ENCODE measurements at places on chromosomes 6 and 20.
A peak's percentile ranks its signal among the peaks of the same experiment; 100 is the strongest.

DNA sequence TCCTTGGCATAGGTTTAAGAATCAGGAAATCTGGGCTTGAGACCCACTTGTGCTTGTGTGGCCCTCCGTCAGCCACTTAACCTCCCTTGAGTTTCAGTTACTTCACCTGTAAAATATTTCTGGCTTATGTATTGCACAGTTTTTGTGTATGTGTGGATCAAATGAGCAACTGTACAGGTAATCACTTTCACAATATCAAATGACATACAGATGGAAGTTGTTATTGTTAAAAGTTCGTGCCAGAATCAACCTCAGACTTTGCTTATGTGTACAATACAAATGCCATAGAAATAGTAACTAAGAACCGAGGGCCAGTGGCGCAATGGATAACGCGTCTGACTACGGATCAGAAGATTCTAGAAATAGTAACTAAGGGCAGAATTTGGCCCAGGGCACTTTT is 65.6 kb upstream of the KIF13A start:
- no peak for DNase-seq

DNA sequence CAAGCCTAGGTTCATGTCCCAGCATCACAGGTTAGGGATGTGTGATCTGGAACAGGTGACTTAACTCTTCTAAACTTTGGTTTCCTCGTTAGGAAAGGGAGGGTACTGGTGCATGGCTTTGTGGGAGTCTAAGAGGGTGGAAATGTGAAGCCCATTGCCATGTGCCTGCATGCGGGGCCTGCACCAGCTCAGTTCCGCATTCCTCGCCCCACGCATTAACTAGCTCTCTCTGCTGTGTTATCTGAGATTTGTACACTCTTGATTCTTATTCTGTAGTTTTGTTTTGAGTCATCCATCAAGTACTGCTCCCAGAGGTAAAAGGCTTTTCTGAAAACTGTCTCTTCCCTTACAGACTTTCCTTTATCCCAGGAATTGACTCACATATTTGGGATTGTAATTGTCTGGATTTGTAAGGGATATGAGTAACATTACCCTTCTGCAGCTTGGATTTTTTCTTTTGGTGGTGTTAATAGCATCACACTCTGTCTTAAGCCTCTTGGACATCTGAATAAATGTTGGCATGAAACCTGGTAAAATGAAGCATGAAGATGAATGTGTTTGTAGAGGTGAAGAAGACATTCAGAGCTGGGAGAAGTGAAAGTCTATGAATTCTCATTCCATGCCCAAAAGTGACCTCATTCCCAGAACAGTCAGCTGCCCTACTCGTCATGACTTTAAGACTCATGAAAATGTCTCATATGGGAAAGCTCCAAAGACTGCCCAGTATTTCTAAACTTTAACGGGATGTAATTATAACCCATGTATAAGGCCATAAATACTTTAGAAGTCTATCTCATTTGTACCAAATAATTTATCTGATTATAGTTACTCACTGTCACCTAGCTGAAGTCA is 357.3 kb downstream of the FOXA2 start:
- no peak for DNase-seq

DNA sequence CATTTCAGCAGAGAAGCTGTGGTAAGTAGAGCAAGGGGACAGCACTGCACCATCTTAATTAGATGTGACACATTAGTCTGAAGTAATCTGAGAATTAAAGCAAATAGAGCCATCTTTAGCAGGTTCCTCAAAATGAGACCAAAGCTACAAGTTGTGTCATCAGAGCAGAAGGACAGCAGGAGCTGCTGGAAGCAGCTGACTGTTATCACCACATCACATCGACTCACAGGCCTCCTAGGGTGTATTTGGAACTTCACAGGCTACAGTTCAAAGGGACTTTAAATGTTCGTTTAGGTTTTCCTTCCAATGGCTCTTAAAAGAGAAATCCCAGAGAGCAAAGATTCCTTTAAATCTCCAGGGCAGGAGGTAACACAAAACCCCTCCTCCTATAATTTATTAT is 69.5 kb downstream of the LCA5 start:
- no peak for DNase-seq

DNA sequence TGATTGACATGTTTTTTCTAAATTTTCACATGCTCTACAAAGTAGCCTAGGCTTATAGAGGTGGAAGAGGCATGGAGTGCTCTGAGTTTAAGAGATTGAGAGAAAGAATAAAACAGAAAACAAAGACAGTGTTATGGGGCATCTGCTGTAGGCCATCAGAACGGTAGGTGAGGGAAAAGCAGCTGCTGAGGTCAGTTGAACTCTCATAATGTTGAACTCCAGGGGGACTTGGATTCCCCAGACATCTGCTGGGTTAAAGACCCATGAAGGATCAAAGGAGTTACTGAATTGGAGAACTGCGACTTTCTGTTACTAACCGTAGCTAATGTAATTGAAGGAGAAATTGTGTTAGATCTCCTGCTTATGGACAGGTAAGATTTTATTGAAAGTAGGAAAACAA is 333.9 kb downstream of the TFAP2B start:
- DNase-seq, result no peak

DNA sequence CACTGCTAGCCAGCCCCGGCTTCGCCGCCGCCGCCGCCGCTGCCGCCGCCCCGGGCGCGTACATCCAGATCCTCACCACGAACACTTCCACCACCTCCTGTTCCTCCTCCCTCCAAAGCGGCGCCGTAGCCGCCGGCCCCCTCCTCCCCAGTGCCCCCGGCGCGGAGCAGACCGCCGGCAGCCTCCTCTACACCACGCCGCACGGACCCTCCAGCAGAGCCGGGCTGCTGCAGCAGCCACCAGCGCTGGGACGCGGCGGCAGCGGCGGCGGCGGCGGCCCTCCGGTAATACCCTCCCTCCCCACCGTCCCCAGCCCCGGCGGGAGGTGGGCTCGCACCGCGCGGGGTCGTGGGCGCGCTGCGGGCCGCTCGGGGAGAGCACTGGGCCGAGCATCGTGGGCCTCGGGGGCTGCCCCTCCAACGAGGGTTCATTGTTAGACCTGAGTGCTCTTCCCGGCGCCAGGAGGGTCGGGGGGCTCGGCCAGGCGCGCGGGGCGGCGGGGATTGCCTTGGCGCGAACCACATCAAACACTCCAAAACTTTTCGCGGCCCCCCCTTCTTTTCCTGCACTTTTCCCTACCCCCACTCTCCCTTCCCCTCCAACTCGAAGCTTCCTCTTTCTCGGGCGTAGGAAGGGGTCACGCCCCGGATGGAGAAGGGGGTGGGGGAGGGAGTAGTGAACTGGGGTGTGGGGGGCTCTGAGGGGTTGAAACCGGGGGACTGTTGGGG is 827 bp downstream of the E2F3 start:
- DNase-seq, result peak; percentile 12

- DNase-seq, result no peak
These were observed 88.0 kb upstream of the MANEA start for GRCh38 chr6:95489185-95489863.

GRCh38 chr6:29439006-29439405 is at the start of gene OR10C1:
TSS of gene OR10C1 (plus strand) at chr6:29439306. CDS start at chr6:29440016, 710 bp downstream.
- no peak for DNase-seq

DNA sequence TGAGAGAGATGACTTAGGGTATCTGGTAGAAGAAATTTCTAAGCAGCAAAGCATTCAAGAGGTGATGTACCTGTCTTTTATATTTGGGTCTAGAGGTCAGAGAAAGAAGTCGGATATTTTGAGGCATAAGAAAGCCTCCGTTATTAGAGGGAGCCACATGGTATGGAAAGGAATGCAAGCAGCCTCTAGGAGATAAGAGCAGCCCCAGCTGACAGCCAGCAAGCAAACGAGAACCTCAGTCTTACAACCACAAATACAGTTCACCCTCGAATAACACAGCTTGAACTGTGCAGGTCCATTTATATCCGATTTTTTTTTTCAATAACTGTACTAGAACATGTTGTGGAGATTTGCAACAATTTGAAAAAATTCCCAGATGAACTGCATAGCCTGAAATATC is 190.7 kb upstream of the VGLL2 start:
- DNase-seq, result no peak

GRCh38 chr6:14743474-14744211 is 502.2 kb upstream of the JARID2 start:
- DNase-seq, result peak; percentile 81

GRCh38 chr6:110358553-110359160 is 508 bp upstream of the METTL24 start:
- DNase-seq, result no peak

GRCh38 chr6:117229870-117230269 is 35.5 kb upstream of the VGLL2 start:
- no peak for DNase-seq

GRCh38 chr6:164409309-164410009 is 899.9 kb downstream of the C6orf118 start:
- no peak for DNase-seq

GRCh38 chr6:125784365-125784764 is 6.4 kb upstream of the NCOA7 start:
- DNase-seq, result no peak

DNA sequence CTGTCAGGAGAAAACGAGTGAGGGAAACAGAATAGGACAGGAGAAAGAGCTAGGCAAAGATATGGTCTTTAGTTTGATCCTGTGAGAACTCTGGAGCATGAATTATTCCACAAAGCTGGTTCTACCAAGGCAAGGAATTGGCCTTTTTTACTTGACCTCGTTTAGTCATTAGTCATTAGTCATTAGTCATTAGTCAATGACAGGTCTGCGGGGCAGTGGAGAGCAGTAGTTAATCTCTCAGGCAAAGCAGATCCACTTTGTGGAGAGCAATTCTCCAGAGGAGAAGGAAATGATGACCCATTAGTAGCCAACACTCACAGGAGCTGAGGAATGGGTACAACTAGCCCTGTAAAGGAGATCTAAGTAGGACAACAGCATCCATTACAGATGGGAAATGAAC is 22.0 kb upstream of the ABCC10 start:
- no peak for DNase-seq

DNA sequence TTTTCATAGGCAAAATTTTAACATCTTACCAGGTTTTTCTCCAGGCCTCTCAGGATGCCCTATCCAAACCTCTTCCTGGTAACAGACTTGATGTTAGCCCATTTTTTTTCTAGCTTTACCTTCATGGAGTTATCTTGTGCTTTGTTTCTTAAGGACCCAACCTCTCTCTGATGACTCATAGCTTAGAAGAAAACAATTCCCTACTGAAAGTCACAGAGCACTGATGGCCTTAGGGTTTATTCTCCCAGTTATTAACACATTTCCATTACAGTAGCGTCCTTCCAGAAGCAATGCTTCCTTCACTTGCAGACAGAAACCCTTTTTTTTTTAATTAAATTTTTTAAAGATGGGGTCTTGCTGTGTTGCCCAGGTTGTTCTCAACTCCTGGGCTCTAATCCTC is 79.4 kb downstream of the IYD start:
- no peak for DNase-seq

- DNase-seq, result no peak
These were observed 48.9 kb upstream of the GCM1 start for GRCh38 chr6:53197553-53197952.

GRCh38 chr6:44010411-44011349 is 116.6 kb downstream of the MRPL14 start:
- DNase-seq, result no peak

GRCh38 chr6:78093906-78094305 is 441.1 kb downstream of the MEI4 start:
- no peak for DNase-seq

- no peak for DNase-seq
These were observed 6.7 kb downstream of the PHACTR2 start for GRCh38 chr6:143684486-143684885.

DNA sequence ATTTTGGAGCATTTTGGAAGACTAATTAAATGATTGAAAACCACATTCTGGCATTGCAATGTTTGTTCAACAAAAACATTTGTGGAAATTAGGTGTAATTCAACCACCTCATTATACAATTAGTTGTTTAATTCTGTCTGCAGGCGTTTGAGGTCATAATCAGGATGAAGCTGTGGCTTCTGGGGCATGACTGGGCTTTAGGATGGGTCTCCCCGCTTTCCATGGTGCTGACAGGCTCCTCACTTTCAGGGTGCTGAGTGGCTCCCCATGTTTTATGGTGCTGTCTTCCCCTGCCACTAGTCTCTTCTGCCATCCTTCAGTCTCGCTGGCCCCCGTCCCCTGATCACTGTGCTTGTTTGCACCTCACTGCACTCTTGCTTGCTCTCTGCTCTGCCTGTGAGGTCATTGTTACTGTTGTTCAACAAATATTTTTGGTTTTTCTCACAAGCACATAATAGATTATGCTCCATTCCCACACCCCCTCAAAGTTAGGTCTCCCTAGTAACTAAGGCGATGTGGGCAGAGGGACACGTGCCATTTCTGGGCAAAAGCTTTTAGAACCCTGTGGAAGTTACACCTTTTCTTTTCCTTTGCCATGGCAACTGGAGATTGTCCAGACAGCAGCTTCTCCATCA is 25.4 kb upstream of the ZNF831 start:
- DNase-seq, result no peak

- DNase-seq, result no peak
These were observed 107.0 kb upstream of the OGFRL1 start for GRCh38 chr6:71181565-71181964.

DNA sequence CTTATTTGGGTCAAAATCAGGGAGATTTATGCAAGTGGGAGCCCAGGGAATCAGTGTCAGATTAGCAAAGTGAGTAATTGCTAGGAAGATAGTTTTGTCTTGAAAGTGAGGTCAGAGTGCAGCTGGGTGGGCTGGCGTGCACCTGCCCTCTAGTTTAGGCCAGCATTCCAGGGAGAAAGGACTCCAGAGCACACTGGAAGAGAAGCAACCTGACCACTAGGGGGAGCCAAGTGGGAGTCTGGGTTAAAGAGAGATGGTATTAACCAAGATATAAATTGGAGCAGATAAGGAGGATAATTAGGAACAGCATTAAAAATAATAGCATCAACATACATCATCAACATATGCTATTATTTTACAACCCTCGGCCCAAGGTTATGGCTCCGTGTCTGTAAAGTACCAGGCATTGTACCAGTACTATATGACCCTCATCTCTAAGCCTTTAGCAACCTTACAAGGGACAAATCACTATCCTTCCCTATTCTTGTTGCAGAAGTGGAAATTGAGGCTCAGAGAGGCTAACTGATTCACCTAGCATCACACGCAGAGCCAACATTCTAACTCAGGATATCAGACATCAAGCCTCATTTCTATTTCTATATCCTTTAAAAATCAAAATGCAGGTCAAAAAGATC is 57.8 kb downstream of the SLC2A10 start:
- no peak for DNase-seq

GRCh38 chr6:139736325-139736906 is 362.0 kb upstream of the CITED2 start:
- DNase-seq, result no peak

GRCh38 chr20:51237278-51237677 is 214.4 kb upstream of the KCNG1 start:
- no peak for DNase-seq

DNA sequence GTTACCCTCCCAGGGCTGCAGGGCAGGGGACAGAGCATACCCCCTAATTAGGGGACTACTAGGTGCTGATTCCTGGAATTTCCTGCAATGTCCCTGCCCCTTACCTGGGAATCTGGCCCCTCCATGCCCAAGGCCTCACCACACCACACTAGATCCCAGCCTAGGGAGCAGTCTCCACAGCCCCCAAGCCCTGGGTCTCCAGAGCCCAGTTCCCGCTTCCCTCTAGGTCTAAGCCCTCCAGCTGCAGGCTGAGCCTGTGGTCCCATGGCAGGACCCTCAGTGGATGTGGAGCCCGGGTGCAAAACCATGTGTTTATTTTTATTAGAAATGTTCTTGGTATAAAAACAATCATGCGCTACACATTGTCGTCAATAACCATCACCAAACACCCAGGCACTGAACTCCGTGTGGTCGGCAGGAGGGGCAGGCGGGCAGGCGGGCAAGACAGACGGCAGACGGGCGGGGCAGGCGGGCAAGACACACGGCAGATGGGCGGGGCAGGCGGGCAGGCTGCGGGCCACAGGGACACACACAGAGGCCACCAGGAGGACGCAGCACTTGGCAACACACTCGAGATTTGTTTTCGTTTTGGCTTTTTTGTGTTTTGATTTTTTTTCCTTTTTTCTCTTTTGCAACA is 124.2 kb downstream of the GRM4 start:
- DNase-seq, result no peak
